ENCODE measurements at places on chromosomes 1 and 21.

DNA sequence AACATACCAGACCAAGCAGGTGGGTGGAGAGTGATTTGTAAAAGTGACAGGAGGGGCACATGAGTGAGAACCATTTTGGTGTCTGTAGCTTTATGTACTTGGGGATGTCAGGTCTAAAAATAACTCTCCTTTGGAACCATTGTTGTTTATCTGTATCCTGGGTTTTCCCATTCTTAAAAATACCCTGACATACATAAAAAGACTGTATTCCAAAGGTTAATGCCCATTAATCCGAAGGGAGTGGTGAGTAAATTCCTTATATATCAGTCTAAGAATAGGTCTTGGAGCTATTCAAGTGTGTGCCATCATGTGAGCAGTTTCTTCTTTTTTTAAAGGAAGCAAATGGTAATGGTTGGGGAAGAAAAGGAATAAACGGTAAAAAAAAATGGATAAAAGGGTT lies 117.5 kb downstream of the TGFB2 start:
- DNase-seq = no peak

GRCh38 chr1:59788825-59789224 lies 25.9 kb upstream of the HOOK1 start:
- no peak for DNase-seq

DNA sequence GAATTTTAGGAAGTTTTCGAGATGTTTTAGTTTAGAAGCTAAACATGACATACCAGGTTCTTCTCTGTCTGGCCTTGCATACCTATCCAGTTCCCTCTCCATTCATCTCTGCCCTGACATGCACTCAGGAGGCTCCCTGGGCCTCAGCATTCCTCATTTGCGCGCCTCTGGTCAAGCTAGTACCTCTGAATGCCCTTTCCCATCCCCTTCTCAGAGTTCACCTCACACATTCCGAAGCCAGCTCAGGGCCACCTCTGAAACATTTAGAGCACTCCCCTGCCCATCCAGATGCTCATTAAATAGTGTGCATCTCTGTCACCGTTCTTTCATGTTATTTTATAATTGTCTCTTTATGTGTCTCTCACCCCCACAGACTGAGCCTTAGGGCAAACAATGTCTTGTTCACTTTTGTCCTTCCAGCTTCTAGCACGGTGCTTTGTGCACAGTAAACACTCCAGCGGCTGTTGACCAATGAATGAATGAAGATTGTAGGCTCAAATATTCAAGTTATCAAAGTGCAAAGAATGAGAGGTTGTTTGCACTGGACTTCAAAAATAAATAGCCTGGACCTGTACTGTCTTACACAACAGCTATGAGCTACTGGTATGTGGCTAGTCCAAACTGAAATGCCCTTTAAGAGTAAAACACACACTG lies 1.2 kb upstream of the DHCR24 start:
- no peak for DNase-seq

DNA sequence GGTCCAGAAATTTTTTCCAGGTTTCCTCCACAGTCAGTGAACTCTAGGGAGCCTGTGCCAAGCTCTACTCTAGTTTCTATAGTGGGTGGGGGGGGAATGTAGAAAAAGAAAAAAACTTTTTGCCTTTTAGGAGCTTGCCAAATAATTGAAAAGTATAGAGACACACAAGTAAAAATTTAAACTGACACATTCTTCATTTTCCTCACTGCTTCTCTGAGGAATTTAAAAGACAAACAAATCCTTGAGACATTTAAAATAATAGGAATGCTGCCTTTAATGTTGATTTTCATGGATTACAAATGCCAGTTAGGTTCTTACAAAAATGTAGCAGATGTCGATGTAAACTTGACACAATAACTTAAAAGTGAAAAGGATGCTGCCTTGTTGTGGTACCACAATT lies 241.9 kb downstream of the DNM3 start:
- no peak for DNase-seq

GRCh38 chr1:246005067-246005466 lies 502.0 kb downstream of the SMYD3 start:
- peak; percentile 94 for DNase-seq

DNA sequence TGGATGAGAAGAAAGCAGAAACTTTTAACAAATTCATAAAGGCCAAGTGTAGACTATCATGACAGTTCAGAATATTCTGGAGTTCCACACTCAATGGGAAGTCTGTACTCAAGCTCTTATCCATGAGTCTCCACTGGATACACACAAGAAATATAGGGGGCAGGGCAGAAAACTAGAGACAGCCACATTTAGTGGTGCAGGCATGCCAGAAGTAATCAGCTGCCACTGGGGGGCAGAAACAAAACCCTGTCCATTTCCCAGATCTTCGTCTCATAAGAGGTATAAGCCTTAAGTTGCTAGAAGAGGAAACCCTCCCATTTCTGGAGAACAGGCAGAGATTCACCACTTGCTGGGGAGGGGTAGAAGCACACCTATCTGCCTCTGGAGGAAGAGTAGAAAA lies 166.8 kb upstream of the GALNT2 start:
- DNase-seq = no peak

DNA sequence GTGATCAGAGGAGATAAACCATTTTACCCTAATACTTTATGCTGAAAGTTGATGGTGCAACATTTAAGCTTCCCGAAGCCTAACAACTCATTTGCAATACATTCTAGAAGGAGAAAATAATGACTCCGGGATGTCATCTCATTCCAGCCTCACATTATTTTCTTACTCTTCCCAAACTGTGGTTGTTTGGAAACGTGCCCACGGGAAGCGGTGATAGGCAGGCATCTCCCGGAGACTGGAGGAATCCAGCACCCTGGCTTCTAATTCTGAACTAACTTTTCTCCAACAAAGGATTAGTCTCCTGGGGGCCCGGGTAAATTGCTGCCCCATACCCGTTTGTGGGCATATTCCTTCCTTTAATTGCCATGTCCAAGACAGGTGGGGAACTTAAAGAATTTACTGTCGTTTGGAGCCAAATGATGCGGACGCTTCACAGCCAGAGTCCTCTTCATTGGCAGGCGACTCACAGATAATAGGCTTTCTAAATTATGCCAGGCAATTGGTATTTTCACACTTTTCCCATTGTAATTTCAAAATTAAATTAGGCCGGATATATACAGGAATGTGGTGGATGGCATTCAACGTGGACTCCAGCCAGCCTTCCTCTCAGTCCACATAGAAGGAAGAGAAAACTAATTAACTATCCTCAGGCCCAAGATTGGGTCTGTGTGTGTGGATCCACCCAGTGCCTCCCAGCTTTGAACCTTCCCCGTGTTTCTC lies 278.1 kb downstream of the AJAP1 start:
- no peak for DNase-seq

- peak; percentile 58 for DNase-seq
Observed at GRCh38 chr1:216812966-216813365, 89.7 kb upstream of the ESRRG start.

DNA sequence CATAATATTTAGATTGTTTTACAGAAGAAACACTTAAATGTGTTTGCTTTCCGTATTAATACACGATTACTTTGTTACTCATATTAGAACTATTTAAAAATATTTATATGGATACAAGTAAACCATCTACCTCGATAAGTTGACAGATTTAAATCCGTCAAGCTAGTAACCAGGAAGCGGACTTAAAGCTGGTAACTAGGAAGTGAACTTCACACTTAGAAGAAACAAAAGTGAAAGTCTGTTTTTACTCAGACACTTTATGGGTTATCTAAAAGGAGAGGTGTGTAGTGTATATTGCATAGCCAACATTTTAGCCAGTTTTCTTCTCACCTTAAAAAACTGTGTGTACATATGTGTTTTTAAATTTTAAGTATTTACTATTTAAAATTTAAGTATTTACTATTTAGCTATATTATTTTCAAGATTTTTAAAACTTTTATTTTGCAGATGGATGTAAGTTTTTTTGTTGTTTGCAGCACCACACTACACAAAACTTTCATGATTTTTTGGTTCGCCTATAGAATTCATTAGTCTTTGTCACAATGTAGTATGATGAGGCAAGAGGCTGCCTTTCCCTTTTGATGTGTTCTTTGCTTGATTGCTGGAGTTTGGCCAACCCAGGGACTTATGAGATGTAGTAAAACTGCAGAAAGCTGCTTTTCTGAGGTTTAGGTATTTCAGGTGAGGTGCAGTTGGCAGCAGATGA lies 2.7 kb downstream of the USP25 start:
- DNase-seq = no peak

DNA sequence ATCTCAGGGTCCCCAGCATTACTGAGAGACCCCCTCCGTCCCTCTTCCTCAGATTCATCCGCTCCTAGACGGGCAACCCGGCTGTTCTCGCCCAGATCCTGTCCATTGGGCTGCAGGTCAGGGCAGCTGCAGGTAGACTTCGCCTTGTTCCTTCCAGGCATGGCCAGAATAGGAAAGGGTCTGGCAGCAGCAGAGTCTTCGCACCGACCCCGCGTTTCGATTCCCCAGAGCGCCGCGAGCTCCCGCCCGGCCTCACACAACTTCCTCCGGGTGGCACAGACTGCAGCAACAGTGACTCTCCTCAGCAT lies 265 bp downstream of the NRDC start:
- no peak for DNase-seq
